ENCODE measurements at places on chromosomes 11 and 22.

DNA sequence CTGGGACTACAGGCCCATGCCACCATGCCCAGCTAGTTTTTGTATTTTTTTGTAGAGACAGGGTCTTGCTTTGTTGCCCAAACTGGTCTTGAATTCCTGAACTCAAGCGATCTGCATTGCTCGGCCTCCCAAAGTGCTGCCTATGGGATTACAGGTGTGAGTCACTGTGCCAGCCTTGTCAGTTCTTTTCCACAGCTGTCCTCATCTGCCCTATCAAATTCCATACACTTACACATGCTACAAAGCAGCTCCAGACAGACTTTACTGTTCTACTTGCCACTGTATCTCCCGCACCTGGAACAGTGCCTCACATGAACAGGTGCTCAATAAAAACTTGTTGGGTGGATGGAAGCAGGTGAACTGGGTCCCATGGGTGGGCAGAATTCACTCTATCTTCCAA lies 8.2 kb downstream of the STX5 start:
- no peak for DNase-seq

GRCh38 chr11:83448686-83449085 lies 162.5 kb upstream of the CCDC90B start:
- DNase-seq, result no peak

DNA sequence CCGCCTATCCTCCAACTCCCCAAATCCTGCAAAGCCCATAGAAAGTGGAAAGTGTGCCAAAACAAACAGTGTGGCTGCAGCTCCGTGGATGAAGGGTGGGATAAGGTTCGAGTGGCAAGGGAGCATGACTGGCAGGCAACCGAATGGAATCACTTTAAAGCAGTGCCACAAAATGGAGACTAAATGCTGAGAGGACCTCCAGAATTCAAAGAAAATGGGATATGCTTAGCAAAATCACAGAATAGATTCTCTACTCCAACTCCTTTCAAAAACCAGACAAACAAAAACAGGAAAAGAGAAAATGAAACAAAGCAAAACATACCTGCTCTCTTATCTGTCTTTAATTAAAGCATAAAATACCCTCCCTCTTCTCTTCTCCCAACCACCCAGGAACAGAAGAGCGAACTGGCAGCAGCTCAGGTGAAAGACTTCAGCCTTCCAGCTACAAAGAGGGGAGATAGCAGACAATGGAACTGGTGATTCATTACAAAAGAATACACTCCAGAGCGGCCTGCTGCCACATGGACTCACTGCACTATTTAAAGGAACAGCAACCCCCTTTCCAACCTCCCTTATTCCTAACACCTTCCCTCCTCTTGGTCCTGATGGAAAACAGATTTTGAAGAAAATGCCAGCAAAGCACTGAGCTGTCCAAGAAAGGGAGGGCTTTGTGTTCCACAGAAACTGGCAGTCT lies 118.5 kb downstream of the APOL5 start:
- peak; percentile 41 for DNase-seq

GRCh38 chr11:36019722-36020121 lies 75.9 kb downstream of the LDLRAD3 start:
- no peak for DNase-seq

- DNase-seq, result no peak
Measured at GRCh38 chr22:31044262-31044861, 36.8 kb upstream of the SMTN start.

- peak; percentile 66 for DNase-seq
Measured at GRCh38 chr11:19595840-19596751, 116.5 kb upstream of the NAV2 start.

Data from HTR-8/SVneo (cell line).